Left renal pelvis (tissue), 4 donors: ENCODE measurements at places on chromosomes 6 and 20.

DNA sequence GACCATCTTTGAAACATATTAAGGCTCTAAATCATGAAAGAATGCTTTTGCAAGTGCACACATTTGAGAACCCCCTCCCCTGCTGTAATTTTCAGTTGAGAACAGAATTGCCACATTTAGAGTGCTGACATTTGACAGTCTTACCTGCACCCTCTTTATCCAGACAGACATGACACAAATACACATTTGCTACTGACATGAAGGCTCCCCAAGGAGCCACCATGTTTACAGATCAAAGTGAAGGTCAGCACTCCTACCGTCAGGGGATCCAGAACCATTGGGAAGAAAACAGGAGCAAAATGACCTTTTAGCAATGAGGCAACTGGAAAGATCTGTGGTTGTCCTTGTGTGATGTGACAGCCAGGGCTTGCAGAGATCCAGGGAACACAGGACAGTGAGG, 315.4 kb upstream of the CNR1 start:
- DNase-seq = no peak

GRCh38 chr20:61869750-61870507, 195.8 kb downstream of the TAF4 start:
- DNase-seq = no peak

GRCh38 chr6:43292341-43292740, 5.7 kb upstream of the SLC22A7 start:
- no peak for DNase-seq

- DNase-seq = no peak
These were observed 261.4 kb upstream of the IRAK1BP1 start for GRCh38 chr6:78605909-78606446.

DNA sequence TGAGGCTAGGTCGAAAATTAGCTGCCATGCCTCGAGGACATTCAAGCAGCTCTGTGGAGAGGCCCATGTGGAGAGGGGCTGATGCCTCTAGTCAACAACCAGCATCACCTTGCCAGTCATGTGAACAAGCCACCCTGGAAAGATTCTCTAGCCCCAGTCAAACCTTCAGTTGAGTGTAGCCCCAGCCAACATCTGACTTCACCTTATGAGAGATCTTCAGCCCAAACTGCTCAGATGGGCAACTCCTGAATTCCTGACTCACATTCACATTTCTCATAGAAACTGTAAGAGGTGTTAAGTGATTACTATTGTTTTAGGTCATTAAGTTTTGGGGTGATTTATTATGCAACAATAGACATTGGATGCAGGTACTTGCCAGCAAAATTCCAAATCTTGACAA, 44.9 kb downstream of the GJA10 start:
- no peak for DNase-seq

DNA sequence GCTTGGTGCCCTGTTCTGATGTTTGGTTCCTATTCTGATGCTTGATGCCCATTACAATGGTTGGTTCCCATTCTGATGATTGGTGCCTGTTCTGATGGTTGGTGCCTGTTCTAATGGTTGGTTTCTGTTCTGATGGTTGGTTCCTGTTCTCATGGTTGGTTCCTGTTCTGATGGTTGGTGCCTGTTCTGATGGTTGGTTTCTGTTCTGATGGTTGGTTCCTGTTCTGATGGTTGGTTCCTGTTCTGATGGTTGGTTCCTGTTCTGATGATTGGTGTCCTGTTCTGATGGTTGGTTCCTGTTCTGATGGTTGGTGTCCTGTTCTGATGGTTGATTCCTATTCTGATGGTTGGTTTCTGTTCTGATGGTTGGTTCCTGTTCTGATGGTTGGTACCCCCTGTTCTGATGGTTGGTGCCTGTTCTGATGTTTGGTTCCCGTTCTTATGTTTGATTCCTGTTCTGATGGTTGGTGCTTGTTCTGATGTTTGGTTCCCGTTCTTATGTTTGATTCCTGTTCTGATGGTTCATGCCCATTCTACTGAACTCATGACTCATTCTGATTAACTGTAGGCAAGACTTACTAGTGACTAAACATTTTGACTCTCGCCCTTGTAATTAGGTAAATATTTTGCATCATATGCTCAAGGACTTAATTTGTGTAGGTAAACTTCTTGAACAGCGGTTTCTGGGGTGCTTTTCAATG, 146.2 kb downstream of the DLL1 start:
- no peak for DNase-seq

- no peak for DNase-seq
These were observed 187.0 kb downstream of the HDGFL1 start for GRCh38 chr6:22756365-22756764.

- no peak for DNase-seq
These were observed 311.9 kb upstream of the CITED2 start for GRCh38 chr6:139686308-139686707.

- no peak for DNase-seq
These were observed 113.2 kb downstream of the CEBPB start for GRCh38 chr20:50303573-50304500.

GRCh38 chr6:81169166-81169565, 583.3 kb downstream of the TENT5A start:
- no peak for DNase-seq

DNA sequence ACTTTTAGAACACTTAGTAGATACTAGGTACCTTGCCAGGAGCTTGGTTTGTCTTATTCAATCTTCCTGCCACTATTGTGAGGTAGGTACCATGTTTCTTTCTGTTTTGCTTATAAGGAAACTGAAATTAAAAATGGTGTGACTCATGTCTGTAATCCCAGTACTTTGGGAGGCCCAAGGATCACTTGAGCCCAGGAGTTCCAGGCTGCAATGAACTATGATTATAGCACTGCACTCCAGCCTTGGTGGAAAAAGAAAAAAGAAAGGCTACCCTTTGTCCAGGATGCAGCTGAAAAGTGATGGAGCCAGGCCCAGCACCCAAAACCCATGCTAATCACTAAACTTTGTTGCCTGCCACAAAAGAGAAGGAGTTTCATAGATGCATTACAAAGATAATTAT, 34.1 kb upstream of the LAMA4 start:
- no peak for DNase-seq

GRCh38 chr6:168737481-168737880, 296.5 kb downstream of the SMOC2 start:
- no peak for DNase-seq

GRCh38 chr20:46402331-46402811, 4.0 kb downstream of the ELMO2 start:
- DNase-seq = no peak

DNA sequence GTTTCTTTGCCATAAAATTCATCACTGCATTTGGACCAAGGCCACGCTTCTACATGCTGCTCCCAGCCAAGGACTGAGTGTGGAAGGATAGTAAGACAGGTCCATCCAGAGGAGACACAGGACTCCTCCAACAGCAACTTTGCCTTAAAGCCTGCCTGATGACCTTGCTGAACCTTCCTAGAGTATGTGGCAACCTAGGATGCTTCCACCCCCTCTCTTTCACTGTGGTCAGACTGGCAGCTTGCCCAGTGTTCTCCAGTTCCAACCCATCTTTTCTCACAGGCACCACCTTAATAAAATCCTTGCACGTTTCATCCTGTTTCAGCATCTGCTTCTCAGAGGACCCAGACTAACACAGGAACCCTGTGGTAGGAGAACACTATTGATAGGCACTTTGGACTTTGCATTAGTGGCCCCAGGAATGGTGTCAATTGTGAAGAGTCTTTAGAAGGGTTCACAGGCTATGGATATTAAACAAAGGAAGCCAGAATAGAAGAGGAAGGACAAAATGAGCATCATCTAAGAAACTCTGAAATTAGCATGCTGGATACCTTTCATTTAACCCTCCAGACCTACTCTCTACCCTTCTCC, 2.4 kb upstream of the PKHD1 start:
- no peak for DNase-seq

GRCh38 chr6:28720357-28721231, 194.9 kb downstream of the GPX5 start:
- no peak for DNase-seq

DNA sequence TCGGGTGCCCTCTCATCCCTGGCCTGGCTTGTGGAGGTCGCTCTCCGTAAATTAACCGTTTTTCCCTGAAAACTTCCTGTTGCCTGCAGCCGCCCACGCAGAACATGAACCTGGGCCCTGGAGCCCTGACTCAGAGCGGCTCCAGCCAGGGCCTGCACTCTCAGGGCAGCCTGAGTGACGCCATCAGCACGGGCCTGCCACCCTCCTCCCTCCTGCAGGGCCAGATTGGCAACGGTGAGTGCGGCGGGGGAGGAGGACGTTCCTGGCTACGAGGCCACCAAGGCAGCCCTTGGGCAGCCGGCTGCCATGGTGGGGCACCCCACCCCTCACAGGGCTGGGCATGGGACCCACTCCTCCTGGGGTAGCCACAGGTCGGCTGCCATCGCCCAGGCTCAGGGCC, 17.8 kb downstream of the SS18L1 start:
- no peak for DNase-seq

GRCh38 chr6:164148788-164149187, 734.3 kb downstream of the QKI start:
- no peak for DNase-seq

GRCh38 chr20:48131581-48131980, 346.3 kb upstream of the SULF2 start:
- DNase-seq = no peak

DNA sequence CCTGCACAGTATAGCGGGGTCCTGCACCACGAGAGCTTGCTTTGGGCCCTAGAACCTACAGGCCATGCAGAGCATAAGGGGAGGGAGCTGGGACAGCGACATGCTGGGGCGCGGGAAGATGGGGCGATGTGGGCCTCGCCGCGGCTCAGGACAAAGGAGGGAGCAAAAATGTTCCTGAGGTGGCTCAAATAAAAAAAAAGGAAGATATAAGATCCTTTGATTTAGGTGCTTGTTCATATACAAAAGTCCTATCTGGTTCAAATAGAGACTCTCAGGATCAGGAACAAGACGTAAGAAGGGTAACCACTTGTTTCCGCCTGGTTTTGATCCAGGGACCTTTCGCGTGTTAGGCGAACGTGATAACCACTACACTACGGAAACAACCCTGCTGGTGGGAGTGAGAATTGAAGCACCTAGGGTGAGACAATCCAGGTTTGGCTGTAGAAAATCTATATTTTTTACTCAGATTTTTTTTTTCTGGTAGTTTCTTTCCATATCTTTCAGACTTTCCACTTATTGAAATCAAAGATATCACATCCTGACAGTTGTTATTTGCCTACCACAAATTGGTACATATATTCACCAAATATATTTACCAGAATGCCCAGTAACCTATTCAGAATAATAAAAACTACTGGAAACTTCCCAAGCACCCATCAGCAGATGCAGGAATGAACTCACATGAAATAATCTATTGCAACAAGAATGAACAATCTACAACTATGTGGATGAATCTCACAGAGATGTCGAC, 177.9 kb upstream of the ZNF184 start:
- DNase-seq = no peak
